Heart right ventricle (tissue), 16 donors: ENCODE measurements at places on chromosomes 2 and 18.

GRCh38 chr18:47752796-47753645, 177.4 kb downstream of the SMAD2 start:
- no peak for DNase-seq

- DNase-seq = no peak
Observed at GRCh38 chr2:182245963-182246362, 180.9 kb downstream of the PDE1A start.

- DNase-seq = no peak
Observed at GRCh38 chr18:37122877-37123276, 293.9 kb downstream of the KIAA1328 start.

- no peak for DNase-seq
Observed at GRCh38 chr18:48946329-48946835, 4.4 kb downstream of the SMAD7 start.
